ENCODE measurements at places on chromosomes 11 and 22. TPM values are rescaled to one million over a fixed set of nuclear protein-coding genes. Genes with fewer than 3 reads are reported as not detected.
A peak's percentile ranks its signal among the peaks of the same experiment; 100 is the strongest.

DNA sequence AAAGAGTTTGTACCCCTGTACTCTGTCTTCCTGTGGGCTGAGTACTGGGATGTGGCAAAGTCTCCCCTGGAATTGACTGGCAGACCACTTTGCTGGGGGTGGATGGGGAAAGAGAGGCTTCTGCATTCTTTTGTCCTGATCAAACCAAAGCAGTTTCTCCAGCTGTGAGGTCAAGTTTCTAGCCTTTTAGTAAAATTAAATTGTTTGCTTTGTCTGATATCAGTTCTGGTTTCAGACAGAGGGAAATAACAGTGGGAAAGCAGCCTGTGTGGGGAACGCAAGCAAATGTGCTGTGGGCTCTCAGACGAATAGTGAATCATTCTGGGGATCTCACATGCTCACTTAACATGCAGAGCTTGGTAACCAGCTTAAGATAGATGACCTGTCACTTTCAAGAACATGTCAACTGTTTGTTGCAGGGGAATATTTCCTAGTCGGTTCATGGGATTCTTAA, 151.6 kb downstream of the FAT3 start:
- DNase-seq, result no peak

Gene PDE2A
- 0.64 TPM for total RNA-seq

DNA sequence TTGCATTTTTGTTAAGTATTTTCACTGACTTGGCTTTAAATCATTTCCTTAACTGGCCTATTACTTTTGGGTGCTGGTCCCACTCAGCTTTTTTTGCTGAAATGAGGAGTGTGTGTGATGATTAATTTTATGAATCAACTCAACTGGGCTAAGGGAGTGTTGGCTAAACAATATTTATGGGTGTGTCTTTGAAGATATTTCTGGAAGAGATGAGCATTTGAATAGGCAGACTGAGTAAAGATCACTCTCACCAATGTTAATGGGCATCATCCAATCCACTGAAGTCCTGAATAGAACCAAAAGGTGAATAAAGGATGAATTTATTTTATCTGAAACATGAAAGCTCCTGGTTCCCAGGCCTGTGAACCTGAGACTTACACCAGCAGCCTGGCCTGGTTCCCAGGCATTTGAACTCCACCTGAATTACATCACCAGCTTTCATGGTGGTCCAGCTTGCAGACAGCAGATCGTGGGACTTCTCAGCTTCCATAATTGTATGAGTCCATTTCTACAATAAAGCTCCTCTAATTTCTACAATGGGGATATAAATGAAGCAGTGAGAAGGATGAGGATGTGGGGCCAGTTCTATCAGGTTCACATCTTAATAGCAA, 241.3 kb upstream of the ZC3H12C start:
- DNase-seq, result no peak

GRCh38 chr11:121763526-121763925, 310.8 kb upstream of the SORL1-AS1 start:
- DNase-seq, result no peak

GRCh38 chr22:40728731-40729189, 49.5 kb downstream of the MCHR1 start:
- DNase-seq, result peak; percentile 58

Gene POTEH
- 0.40 TPM for total RNA-seq

Gene SYVN1
- 12.2 TPM for total RNA-seq

Measured in SK-MEL-5 (cell line).